Germinal center (tissue), 1 donor: ENCODE measurements at places on chromosomes 13 and 19.

- no peak for DNase-seq
Measured at GRCh38 chr19:38035515-38036495, 128.8 kb downstream of the SIPA1L3 start.

- no peak for DNase-seq
Measured at GRCh38 chr19:6453951-6454565, 5.5 kb downstream of the SLC25A23 start.

- no peak for DNase-seq
Measured at GRCh38 chr13:20340759-20341171, 108.6 kb upstream of the GJB6 start.

GRCh38 chr13:46079770-46080169 lies 25.1 kb downstream of the CPB2 start:
- DNase-seq, result no peak

DNA sequence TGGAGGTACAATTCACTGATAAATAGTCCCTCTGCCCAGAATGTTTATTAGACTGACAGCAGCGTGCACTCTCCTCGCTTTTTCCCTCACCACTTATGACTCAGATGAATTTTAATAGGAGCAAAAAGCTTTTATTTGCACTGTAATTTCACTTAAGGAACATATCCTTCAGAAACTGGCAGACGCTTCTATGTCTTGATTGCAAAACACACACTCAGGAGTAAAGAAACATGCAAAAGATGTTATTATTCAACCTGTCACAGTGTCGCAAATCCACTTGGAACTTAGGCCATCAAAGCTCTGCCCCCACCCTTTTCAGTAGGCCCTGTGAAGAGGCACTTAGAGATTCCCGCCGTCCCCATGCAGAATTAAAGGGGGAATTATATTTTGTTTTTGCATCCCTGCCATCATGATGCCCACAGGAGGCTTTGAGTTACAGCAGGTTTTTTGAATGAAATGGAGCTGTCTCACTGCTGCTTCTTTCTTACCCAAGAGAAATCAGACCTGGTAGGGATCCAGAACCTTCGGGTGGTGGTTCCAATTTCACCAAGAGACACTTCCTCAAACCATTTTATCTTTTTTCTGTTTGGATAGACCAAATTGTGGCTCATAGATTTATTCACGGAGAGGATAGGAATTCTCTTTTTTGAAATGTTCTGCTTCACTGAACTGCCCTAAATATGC lies 74.5 kb downstream of the GGACT start:
- no peak for DNase-seq

- DNase-seq, result no peak
Measured at GRCh38 chr13:110418944-110419343, 111.9 kb downstream of the COL4A2 start.

- no peak for DNase-seq
Measured at GRCh38 chr13:49836516-49836915, 44.0 kb upstream of the KPNA3 start.
